ENCODE measurements at places on chromosomes 6 and 20.

DNA sequence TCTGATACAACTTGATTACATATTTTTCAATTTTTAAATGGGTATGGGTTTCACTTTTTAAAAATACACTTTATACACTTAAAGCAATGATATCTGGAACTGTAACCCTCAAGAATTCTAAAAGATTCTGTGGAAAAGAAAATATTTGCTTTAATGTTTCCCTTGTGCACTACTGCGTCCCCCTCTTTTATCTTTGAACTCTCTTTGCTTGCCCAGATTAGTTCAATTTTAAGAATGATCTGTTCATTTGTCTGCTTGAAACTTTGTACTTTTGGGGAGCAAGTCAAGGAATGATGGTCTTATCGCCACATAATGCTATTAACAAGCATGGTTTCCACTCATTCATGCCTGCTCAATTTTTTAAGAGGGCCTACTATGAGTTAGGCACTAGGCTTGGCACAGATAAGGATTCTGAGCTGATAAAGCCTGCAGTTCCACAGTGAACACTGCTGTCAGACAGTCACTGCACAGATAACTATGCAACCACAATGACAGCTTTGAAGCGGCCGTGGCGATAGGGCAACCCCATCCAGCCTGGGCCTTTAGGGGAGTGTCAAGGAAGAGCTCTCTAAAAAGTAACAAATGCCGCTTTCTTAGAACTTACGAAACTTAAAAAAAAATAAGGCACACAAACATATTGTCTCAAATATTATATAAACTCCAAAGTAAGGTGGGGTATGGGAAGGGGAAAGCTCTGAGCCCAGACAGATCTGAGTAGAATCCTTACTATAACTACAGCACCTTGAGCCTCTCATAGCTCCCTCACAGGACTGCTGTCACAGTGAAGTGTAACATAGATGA is 29.7 kb downstream of the FYN start:
- no peak for DNase-seq

DNA sequence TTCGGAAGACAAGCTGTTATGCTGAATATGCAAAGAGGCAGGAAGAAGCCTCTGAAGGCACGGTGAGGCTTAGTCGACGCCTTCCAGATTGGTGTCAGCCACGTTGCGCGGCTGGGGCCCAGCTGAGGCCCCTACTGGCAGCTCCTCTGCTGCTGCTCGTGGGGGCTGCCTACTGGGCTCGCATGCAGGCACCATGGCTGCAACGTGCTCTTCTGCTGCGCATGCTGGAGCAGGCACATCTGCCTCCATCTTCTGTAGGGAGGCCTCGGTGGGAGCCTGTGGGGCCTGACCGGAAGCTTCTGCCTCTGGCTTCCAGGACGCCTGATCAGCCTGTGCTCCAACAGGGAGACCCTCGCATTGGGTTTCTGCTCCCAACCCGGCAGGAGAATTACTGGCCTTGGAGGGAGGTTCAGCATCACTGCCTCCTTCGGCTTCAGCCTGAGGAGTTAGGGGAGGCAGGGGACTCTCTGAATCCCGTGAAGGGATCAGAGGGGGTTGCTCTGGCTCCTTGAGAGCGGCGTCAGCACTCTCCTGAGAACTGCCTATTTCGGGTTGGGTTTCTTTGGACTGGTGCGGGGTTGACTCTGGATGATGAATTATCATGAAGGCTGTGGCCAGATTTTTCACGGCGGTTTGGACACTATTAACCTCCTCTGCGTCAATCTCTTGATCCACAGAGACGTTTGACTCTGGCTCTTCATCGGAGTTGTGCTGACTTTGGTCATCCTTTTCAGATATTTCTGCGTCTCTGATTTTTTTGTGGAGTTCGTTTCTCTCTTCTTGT is 49.1 kb downstream of the TXLNB start:
- DNase-seq: no peak

DNA sequence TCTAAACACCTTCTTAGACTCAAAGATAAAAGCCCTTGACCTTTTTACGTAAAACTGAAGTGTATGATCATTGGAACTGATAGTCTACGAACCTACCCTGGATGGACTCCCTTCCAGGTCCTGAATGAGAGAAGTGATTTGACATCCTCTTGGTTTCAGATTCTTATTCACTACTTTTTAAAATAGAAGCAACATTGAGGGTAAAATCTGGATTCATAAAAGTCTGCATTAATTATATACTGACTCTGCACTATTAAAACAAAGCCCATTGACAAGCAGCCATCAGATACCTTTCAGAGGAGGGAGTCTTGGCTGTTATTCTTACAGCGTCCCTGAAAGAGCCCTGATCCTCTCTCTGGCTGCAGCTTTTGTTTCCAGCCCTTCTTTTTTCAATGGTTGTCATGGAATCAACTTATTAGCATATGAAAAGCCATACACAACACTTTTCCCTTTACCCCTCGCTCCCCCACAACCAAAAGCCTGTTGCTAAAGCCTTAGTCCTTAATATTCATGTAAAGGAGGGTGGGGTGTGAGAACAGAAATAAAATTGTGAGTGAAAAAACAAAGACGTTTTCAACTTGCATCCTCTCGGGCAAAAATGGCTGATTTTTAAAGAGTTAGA is 270.0 kb upstream of the MARCKS start:
- DNase-seq: no peak

- DNase-seq: peak; percentile 79
These were observed 321.6 kb downstream of the CDH4 start for GRCh38 chr20:61573415-61574305.

- no peak for DNase-seq
These were observed 12.6 kb upstream of the DEFB113 start for GRCh38 chr6:49982046-49982445.

DNA sequence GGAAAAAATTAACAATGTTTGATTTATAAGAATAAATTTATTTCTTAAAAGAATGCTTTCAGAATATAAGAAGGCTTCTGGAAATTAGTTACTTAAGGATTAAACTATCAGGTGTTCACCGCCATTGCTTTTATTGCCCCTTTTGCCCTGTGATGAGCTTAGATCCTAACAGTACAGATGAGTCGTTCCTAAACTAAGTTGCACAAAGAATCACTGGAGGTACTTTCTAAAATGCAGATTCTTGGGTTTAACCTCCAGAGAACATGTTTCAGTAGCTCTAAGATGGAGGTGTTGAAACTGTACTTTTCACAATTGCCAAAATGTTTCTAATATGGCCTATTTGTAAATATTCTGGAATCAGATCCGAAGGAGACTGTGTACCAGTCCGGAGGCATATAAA is 211.9 kb downstream of the GMDS start:
- DNase-seq: no peak

DNA sequence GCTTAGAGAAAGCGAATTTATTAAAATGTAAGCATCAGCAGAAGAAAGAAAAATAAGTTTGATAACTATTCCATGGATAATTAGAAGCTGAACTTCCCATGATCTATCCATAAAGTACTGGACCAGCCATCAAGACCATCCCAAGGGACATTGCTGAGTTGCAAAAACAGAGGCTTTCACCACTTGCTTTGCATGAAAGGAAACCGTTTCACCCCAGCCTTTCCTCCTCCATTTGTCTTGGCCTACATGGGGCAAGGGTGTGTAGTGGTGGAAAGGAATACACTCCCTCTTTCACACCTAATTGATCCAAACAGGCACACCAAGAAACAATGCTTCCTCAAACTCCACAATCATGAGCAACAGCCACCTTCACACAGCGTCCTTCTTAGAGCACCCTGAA is 10.4 kb downstream of the HIVEP2 start:
- DNase-seq: no peak

- no peak for DNase-seq
These were observed 7.7 kb downstream of the GABRR1 start for GRCh38 chr6:89209457-89209856.

GRCh38 chr6:169194737-169195136 is 58.9 kb downstream of the THBS2 start:
- DNase-seq: no peak

- no peak for DNase-seq
These were observed 33.8 kb downstream of the GRM4 start for GRCh38 chr6:34112126-34112525.

GRCh38 chr20:64006490-64006889 is 25.6 kb downstream of the PRPF6 start:
- no peak for DNase-seq

DNA sequence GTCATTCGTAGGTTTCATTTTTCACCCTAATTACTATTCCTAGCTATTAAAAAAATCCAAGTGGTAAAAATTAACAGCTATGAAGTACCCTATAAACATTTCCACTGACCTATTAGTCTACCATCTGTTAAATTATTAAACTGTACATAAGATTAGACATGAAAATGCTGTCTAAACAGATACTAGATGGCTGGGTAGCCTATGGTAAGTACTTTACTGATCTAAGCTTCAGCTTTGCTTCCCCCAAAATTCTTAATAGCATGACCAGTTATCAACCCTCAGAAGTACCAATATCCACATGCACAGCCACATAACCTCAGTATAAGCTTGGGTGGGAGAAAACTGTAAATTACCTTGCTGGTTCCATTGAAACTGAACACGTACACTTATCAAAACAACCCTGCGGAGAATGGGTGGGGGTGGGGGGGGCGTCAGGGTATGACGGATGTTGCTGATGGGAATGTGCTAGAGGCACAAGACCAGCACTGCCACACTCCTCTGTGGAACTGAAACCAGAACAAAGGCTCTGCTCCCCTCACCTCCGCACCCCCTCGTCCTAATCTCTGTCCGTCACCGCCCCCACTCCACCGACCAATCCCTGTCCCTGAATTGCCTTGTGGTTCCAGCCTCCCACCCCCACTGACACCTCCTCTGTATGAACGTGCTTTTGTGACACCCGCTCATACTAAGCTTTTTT is 45.3 kb downstream of the B4GALT5 start:
- DNase-seq: no peak

DNA sequence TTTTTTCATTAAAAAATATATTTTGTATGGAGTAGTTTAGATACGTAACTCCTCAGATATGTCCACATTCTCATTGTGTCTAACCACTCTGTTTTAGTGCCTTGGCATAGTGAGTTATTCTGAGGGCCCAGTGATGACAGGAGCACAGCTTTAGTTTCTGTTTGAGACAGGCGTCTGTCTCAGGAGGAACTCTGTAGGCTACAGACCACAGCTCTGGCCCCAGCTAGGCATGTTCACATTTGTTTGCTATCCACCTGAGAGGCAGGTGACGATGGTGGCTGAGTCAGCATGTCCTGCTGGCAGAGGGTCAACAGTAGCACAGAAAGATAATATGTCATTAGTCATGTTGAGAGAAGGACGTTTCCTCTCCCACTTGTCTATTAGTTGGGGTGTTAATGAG is 16.3 kb downstream of the LRRC1 start:
- DNase-seq: no peak
